ENCODE measurements at places on chromosomes 5 and 9. TPM values are rescaled to one million over a fixed set of nuclear protein-coding genes. Genes with fewer than 3 reads are reported as not detected.

DNA sequence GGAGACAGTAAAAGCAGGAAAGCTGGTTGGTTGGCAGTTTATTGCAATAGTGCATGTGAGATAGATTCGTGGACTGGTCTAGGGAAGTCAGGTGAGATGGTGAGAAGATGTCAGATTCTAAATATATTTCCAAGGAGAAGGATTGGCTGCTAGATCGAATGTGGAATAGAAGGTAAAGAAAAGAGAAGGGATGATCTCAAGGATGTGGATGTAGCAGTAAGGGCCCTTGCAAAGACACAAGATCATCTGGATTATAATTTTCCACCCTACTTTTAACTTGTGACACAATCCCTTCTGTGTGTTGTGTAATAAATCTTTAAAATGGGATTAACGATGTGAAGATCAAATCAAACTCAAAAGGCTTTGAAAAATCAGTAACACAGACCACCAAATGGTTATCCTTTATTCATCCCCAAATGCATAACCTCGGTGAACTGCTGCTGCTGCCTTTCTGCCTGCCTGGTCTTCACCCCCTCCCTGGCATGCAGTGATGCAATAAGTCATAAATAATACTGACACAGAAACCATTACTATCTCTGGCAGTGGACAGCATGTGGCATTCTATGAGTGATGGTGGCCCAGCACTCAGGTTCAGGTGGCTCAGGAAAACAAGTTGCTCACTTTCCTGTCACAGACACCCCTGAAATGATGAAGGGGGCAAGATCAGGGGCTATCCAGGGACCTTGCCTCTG, 178.4 kb downstream of the FAM114A2 start:
- DNase-seq: no peak
- H3K4me1 ChIP-seq: no peaks in the 10 kb centered on the region
- no peak overlapping the region for H3K27ac ChIP-seq
- H3K36me3 ChIP-seq: no peaks in the 10 kb centered on the region
- peaks cover 7% of the 10 kb centered on the region for H3K27me3 ChIP-seq

DNA sequence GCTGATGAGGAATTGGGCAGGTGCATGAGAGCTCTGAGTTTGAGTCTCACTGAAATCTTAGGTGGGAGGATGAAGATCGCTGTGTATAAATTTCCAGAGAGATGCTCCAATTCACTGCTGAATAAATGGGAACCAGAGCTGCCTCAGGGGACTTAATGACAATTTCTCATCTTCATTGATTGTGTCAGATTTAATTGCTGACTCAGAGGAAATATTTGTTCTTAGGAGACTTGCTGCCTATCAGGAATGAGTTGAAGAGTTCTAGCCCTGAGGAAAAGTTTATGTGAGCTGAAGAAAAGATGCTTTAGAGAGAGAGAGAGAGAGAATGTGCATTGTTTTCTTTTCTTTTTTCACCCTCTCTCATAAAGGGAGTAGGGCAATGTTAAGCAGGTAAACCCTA, 827.5 kb upstream of the WWC1 start:
- H3K36me3 ChIP-seq: no peaks in the 10 kb centered on the region
- no peak overlapping the region for H3K27ac ChIP-seq
- DNase-seq: no peak

GRCh38 chr5:113612060-113612496, 98.6 kb downstream of the YTHDC2 start:
- H3K36me3 ChIP-seq: no peaks in the 10 kb centered on the region
- no peaks in the 10 kb centered on the region for H3K4me1 ChIP-seq
- no peak overlapping the region for H3K4me3 ChIP-seq
- DNase-seq: no peak

Gene PTPRD
- 0.24 TPM for total RNA-seq

Gene ECPAS
- 74.2 TPM for total RNA-seq

Gene CEL
- total RNA-seq: 0.64 TPM

DNA sequence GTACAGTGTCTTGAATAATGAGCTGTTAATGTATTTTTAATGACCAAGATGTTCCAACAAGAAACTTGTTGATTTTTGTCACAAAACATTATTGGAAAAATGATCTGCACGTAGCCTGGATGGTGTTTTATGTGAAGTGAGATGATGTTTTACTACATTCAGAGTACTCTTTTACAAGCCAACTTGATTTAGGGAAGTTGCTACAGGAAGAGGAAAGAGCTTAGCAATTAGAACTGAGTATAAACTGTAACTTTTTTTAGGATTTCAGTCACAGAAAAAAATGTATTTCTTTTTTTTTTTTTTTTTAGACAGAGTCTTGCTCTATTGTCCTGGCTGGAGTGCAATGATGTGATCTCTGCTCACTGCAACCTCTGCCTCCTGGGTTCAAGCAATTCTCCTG, 113.6 kb upstream of the ADRA1B start:
- DNase-seq: no peak
- no peak overlapping the region for H3K27ac ChIP-seq
- H3K27me3 ChIP-seq: peaks cover 8% of the 10 kb centered on the region
- H3K36me3 ChIP-seq: no peaks in the 10 kb centered on the region

GRCh38 chr5:35822511-35822910, 34.2 kb upstream of the IL7R start:
- H3K4me3 ChIP-seq: no peak overlapping the region
- no peak overlapping the region for H3K27ac ChIP-seq
- DNase-seq: no peak
- H3K27me3 ChIP-seq: no peaks in the 10 kb centered on the region
- H3K36me3 ChIP-seq: no peaks in the 10 kb centered on the region

GRCh38 chr5:17796142-17796541, 161.9 kb downstream of the TAF11L14 start:
- DNase-seq: no peak
- no peaks in the 10 kb centered on the region for H3K4me1 ChIP-seq
- no peak overlapping the region for H3K4me3 ChIP-seq
- H3K36me3 ChIP-seq: no peaks in the 10 kb centered on the region
- H3K27me3 ChIP-seq: no peaks in the 10 kb centered on the region

DNA sequence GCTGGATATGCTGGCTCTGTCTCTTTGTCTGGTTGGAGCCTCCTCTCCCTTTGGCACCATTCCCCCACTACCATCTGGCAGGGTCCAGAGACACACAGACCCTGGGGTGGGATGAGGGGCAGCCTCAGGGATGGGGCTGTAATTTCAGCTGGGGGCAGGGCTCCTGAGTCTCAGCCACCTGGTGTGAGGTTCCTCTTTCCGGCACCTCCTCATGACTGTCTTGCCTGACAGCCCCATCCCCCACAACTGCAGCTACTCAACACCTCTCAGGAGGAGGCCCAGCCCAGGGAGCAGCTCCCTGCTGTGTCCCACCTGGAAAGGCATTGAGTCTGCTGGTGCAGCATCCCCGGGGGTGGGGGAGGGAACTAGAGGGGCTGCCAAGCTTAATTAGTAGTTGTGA, 11.7 kb upstream of the RPS14 start:
- DNase-seq: peak; percentile 45
- H3K27ac ChIP-seq: peak overlapping the region; percentile 84
- no peaks in the 10 kb centered on the region for H3K27me3 ChIP-seq
- H3K4me3 ChIP-seq: no peak overlapping the region
- H3K36me3 ChIP-seq: no peaks in the 10 kb centered on the region
- peaks cover 44% of the 10 kb centered on the region for H3K4me1 ChIP-seq

DNA sequence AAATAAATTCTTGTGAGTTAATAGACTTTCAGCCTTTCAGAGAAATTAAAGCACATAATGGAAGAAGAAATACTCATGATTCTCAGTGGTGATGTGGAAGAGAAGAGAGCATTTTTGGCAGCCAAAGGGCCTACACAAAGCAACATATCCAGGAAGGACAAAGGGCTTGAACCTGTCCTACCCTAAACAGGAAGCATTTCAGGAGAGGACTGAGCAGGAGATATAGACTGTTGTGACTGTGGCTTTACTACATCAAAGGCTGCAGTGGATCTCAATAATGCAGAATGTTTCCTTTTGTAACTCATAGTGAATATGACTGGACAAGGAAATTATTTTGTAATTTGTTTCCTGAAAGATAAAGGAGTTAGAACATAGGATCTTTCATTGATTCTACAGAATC, 1.3 kb upstream of the PARP8 start:
- peaks cover 32% of the 10 kb centered on the region for H3K4me1 ChIP-seq
- peak overlapping the region; percentile 93 for H3K4me3 ChIP-seq
- H3K27ac ChIP-seq: peak overlapping the region; percentile 97
- DNase-seq: no peak

DNA sequence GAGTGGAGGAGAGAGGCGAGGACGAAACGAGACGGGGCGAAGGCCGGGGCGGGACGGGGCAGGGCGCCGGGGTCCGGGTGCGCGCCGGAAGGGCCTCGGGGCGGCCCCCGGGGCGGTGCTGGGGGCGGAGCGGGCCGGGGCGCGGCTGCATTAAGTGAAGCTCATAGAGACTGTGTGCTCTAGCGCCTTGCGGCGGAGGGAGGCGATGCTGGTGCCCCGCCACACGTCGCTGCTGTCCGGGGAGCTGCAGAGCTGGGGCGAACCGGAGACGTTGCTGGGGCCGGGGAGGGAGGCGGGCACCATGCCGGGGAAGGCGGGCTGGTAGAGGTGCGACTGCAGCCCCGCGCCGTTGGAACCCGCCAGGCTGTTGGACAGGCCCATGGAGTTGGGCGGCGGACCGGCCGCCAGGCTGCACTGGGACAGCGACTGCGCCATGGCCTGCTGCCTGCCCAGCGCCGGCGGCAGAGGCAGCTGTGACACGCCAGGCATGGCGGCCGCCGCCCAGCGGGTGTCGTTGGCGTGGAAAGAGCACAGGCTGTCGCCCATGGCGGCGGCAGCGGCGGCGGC, 8.3 kb downstream of the OTP start:
- peak overlapping the region; percentile 82 for H3K4me3 ChIP-seq
- H3K36me3 ChIP-seq: peaks cover 2% of the 10 kb centered on the region
- H3K4me1 ChIP-seq: peaks cover 28% of the 10 kb centered on the region
- no peak overlapping the region for H3K27ac ChIP-seq
- peaks cover 40% of the 10 kb centered on the region for H3K27me3 ChIP-seq

Gene CMYA5
- 0.11 TPM for total RNA-seq

- DNase-seq: no peak
- H3K4me1 ChIP-seq: no peaks in the 10 kb centered on the region
- H3K4me3 ChIP-seq: no peak overlapping the region
- H3K36me3 ChIP-seq: no peaks in the 10 kb centered on the region
- H3K27me3 ChIP-seq: peaks cover 6% of the 10 kb centered on the region
Measured at GRCh38 chr5:83562071-83562606, 90.6 kb downstream of the VCAN start.

DNA sequence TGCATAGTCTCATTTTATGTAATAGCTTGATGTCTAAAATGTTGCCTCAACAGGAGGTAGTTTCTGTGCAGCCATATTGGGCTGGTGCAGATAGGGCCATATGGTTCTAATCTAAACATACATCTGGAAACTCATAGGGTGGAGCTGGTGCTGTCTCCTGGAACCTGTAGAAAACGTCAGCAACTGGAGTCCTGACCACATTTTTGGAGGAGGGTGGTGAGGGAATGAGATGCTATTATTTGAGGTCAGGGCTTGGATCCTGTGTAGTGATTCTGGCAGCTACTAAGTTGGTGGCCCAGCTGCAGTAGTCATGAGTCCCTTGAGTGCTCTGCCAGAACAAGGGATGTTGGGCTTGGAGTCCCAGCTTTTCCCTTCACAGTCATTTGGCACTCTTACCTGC, 14.1 kb downstream of the MAN2A1 start:
- no peak for DNase-seq
- H3K27me3 ChIP-seq: no peaks in the 10 kb centered on the region
- H3K27ac ChIP-seq: no peak overlapping the region
- peaks cover 10% of the 10 kb centered on the region for H3K36me3 ChIP-seq

Gene SLC34A1
- total RNA-seq: not detected

Gene ARHGEF37
- 0.88 TPM for total RNA-seq
